ENCODE measurements at places on chromosomes 12 and 14.

DNA sequence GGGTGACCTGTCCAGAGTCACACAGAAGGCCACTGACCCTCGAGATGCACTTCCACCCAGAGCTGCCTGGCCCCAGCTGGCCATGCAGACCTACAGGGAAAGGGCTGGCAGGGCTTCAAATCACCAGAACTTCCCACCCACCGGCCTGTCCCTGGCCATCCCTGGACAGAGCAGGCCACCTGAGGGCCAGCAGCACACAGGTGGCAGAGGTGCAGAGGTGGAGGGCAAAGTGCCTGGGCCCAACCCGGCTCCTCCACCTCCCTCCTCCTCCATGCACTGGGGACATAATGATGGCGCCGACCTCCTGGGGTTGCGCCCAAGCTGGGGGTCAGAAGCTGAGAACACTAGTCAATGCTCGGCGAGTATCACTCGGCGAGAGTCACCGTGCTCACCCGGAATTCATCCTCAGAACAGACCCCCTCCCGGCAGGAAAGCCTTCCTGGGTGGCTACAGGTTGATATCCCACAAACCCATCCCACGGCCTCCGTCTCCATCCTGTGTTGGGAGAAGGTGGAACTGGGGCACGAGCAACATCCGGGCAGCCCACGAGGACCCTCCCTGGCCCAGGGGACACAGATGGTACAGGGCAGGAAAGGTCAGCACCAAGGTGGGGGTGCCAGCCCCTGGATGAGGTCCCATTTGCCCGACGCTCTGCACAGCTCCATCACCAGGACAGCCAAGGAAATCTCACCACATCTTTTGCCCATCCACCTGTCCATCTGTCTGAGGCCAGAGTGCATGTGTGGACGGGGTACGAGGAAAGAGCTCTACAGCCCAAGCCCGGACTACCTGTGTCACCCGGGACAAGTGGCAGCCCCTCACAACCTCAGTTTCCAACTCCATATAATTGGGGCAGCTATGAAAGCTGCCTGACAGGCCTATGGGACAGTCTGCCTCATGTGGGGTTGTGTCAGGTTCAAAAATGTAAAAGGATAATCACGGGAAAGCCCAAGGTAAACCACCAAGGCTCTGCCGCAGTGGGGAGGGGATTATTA, 10.8 kb downstream of the BEGAIN start:
- DNase-seq: no peak

DNA sequence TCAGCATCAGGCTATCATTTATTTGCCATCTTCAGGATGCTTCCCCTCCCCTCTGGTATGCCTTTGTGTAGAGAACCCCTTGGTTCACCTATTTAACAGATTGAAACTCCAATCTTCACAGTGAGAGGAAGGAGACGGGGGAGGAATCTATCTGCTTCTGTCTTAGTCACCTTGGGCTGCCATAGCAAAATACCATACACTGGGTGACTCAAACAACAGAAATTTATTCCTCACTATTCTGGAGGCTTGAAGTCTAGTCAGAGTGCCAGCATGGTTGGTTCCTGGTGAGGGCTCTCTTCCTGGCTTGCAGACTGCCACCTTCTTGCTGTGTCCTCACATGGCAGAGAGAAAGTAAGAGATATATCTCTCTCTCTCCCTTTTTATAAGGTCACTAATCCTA, 13.5 kb upstream of the EML1 start:
- DNase-seq: peak; percentile 82

GRCh38 chr14:106490442-106490841, 964.1 kb downstream of the TMEM121 start:
- no peak for DNase-seq

- no peak for DNase-seq
Measured at GRCh38 chr14:105486163-105486973, at the start of gene CRIP1. TSS of gene CRIP1 (plus strand) at chr14:105486886. CDS start at chr14:105487260, 374 bp downstream.

Data from EL (cell line).